ENCODE measurements at places on chromosomes 11 and 22. TPM values are rescaled to one million over a fixed set of nuclear protein-coding genes. Genes with fewer than 3 reads are reported as not detected.

DNA sequence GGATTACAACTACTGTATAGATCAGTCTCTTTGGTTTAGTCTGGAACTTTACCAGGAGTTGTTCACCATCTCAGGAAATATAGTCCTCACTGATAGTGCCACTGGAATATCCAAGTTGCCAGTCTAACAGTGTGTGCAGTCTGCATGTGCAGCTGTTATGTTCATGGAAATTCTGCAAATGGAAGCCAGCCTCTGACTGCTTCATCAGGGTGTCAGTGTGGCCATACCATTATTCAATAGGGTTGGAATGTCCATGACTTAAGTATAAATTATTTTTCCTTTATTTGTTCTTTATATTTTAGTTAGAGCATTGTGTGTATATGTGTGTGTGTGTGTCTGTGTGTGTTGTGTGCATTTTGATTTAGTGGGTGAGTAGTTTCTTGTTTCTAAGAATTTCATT lies 51.8 kb downstream of the C11orf96 start:
- DNase-seq: no peak

GRCh38 chr11:57255618-57256017 lies 18.6 kb upstream of the APLNR start:
- DNase-seq: no peak

- no peak for DNase-seq
These were observed 124.2 kb downstream of the APIP start for GRCh38 chr11:34791780-34792542.

DNA sequence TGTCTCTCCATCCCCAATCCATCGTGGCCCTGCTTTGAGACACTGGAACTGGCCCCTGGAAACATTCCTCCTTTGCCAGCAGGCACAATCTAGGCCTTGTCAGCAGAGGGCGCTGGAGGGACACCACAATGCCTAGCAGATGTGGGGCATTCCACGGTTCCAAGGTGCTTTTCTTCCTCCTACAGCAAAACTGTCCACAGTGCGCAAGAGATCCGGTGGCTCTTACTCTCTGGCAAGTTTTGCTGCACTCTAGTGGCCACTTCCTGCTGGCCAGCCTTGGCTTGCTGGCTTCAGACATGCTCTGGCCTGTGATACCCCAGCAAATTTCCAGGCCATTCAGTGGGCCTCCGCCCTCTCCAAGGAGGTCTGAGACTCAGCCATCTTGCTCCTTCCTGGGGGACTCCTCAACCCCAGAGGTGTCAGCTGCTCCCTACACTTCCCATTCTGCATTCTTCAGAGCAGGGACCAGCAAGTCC lies 17.1 kb upstream of the RBM4B start:
- peak; percentile 95 for DNase-seq

DNA sequence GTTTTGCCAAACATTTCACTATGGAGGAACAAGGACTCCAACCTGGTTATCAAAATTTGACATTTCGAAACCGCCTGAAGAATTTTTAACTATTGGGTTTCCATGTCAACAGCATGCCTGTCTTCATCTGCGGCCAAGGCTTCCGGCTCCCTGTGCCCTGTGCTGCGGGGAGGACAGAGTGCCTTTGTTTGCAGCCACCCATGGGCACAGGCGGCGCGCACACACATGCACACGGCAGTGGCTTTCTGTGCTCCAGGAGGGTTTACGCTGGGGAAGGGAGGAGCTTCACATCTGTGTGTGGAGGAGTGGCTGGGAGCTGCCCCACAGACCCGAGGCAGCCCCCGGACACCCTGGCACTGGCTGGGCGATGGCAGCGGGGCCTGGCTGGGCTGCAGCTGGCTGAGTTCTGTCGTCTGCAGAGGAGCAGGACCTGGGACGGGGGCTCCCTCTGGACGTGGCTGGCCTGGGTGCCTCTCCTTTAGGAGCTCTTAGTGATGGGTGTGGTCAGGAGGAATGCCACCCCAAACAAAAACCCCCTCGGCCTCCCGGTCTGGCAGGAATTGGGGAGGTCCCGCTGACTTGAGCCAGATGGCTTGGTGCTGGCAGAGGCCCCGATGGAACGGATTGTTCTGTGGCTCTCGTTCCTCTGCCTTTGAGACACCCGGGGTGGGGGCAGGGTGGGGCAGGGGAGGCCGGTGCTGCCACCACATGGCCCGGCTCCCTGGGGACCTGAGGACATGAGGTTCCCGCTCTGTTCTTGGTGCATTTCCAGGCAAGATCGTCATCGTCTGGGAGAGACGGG lies 1290.9 kb downstream of the BRD1 start:
- no peak for DNase-seq

GRCh38 chr11:32830796-32831195 lies 1.1 kb downstream of the PRRG4 start:
- DNase-seq: no peak

DNA sequence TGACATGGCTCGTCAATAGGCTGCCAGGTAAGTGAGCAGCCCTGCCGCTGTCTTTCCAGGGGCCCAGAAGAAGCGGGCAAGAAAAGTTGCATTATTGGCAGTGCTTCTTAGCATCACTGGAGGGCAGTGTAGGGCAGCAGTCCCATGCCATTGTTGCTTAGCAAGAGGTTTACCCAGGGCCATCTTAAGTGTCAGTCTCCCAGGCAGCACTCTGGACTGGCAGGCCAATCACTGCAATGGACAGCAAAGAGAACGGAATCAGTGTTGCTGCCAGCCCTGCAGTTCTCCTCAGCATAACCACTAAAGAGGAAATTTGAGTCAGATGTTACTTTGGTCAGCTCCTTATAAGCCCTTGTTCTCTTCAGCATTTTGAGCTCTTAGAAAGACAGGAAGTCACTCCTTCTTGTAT lies 13.4 kb upstream of the GRK2 start:
- DNase-seq: no peak

- DNase-seq: no peak
These were observed 9.3 kb upstream of the KLHL35 start for GRCh38 chr11:75442161-75442885.

- DNase-seq: no peak
These were observed 84.9 kb downstream of the CTTN start for GRCh38 chr11:70483077-70483861.

GRCh38 chr11:35246745-35247144 lies 107.8 kb downstream of the CD44 start:
- DNase-seq: no peak

DNA sequence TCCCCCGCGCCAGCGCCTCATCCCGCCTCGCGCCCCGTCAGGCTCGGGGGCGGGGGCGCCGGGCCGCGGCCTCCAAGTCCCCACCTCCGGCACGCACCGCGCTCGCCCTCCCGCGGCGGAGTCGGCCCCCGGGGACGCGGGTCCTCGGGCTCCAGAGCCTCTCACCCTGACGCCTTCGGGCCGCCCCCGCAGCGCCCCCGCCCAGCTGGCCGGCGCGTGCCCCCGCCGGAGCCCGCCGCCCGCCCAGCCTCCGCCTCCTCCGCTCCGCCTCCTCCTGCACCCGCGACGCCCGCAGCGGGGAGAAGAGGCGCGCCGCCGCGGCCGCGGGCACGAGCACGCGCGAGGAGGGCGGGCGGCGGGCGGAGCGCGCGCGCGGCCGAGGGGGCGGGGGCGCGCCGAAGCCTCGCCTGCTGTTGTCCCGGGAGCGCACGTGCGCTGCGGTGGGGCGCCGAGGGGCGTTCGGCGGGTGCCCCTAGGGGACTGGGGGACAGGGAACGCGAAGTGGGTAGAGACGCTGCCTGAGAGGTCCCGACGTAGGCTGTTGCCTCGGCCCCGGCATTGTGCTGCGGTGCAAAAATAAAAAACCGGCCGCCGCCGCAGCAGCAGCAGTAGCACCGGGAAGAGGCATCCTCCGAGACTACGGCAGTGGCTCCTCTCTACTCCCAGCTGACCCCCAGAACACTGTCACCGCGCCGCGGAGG lies 87.4 kb upstream of the ARHGAP32 start:
- no peak for DNase-seq

- DNase-seq: peak; percentile 69
These were observed 3.5 kb upstream of the GLB1L3 start for GRCh38 chr11:134272381-134273316.

DNA sequence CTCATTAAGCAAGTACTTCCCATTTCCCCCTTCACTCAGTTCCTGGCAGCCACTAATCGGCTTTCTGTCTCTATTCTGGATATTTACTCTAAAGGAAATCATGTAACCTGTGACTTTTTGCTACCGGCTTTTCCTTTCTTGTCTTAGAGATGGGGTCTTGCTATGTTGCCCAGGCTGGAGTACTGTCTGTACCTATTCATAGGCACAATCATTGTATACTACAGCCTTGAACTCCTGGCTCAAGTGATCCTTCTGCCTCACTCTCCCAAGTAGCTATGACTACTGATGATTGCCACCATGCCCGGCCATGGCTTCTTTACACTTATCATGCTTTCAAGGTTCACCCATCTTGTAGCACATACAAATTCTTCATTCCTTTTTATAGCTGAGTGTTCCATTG lies 12.4 kb downstream of the SLC25A17 start:
- DNase-seq: no peak

GRCh38 chr11:28400331-28401100 lies 292.3 kb downstream of the METTL15 start:
- DNase-seq: no peak

DNA sequence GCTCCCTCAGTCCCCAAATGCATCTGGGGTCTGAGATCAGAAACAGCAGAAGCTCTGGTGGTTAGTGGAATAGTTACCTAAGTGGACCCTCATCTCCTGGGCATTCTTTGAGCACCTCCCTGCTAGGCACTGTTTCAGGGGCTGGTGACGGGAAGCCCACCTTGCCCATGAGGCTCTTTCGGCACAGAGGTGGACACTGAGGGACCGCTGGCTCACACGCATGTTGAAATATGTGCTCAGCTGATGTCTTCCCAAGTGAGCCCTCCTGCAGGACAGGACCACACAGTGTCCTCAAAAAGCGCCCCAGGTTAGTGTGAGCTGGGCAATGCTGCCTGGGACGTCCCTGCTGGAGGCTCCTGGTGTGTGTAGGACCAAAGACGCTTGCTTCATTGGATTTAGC lies 1379.9 kb downstream of the TBC1D22A start:
- no peak for DNase-seq

DNA sequence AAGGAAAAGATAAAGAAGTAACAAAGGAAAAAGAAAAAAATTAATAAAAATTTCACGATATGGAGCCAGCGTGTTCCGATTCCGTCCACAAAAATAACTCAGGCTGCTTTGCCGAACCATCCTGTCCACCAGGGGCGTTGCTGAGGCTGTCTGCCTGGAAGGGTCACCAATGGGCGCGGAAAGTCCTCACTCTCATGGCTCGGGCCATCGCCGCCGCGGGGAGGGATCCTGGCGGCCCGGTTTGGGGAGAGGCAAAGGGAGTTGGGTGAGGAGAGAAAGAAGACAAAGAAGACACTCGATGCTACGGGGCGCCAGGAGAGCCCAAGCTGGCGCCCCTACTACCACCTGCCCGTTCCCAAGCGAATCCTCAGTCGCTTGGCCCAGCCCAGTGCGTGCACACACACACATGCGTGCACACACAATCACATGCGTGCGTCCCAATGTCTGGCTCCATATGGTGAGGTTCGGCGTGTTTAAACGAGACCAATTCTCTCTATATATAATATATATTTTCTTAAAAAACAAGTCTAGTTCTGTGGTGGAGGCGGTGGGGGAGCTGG lies 5.6 kb upstream of the PYGM start:
- DNase-seq: no peak

DNA sequence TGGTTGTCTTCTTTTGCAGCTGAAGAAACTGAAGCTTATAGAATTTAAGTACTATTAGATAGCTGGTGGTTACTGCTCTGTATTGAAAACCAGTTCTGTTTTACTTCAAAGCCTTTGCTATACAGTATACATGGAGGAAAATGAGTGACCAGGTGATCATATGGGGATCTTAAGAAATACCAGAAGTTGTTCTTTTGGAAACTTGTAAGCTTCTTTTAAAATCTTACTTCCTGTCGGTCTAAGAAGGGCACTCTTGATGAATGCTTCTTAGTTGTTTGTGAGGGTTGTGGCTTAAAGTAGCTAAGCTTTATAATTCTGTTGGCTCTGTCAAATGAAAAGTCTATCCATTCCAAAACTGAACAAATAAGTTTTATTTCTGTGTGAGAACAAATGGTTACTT lies 55.2 kb downstream of the PDE3B start:
- DNase-seq: no peak

DNA sequence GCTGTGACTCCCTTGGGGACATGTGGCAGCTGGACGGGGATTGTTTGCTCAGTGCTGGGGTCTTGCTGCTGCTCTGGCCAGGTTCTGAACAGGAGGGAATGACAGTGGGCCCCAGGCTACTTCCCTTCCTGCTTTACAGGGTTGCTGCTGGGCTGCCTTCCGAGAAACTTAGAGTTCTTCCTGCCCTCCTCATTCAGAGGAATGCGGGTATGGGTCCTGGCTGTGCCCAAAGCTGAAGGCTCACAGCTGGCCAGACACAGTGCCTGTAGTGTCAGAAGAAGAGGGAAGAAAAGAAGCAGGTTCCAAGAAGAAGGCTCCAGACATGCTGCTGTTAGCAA lies 108.3 kb upstream of the PARVA start:
- DNase-seq: no peak

DNA sequence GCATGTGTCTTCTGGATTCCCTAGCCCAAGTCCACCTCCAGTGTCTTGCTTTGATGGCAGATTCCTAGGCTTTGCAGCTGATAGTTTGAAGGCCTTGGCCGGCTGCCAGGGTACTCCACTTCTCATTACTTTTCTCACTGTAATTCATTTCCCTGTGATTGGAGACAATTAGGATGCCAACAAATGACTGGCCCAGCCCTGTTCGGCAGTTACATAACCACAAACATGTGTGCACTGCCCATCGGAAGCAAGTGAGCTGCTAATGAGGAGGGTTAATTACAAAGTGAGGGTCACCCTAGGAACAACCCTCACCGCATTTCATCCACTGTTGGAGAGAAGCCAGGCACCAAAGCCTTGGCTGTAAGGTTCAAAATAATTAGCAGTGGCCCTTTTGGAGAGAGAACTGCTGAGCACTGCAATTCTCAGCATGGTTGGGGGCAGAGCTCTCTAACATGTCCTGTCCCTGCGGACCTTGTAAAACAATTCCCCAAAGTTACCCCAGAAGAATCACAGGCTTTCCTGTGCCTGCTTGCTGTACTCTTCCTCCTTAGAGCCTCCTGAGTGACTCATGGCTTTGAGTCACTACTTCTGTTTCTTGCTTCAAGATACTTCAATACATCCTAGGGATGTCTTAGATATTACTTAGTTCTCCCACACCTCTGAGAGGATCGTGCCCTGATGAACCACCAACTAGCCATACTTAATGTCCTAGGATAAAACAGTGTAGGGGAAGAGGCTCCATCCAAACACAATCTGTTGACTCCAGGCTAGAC lies 109.7 kb upstream of the GALNT18 start:
- no peak for DNase-seq

- peak; percentile 31 for DNase-seq
These were observed 7.4 kb upstream of the VSIG10L2 start for GRCh38 chr11:125938418-125938817.

- DNase-seq: no peak
These were observed 2.9 kb upstream of the ALX4 start for GRCh38 chr11:44312876-44313275.

GRCh38 chr11:6620636-6621035 lies 1.4 kb upstream of the TPP1 start:
- DNase-seq: no peak

Gene TMEM121B
- total RNA-seq: 6.7 TPM

Gene IL17REL
- total RNA-seq: 0.20 TPM

Gene PACSIN2
- total RNA-seq: 62.6 TPM

Gene CHADL
- total RNA-seq: 0.84 TPM

Gene ATP5MG
- total RNA-seq: 251 TPM

Gene PIWIL4
- total RNA-seq: 0.52 TPM

Gene MLC1
- total RNA-seq: not detected

Gene PRR5L
- total RNA-seq: 7.4 TPM

Gene LRRC74B
- total RNA-seq: not detected

Gene C11orf87
- 0.29 TPM for total RNA-seq

Gene FLRT1
- total RNA-seq: 0.42 TPM

Gene TREH
- total RNA-seq: not detected

Gene ZNF143
- total RNA-seq: 43.0 TPM

Gene P4HA3
- not detected for total RNA-seq

Gene MAJIN
- not detected for total RNA-seq
